ENCODE measurements at places on chromosomes 4 and X.

DNA sequence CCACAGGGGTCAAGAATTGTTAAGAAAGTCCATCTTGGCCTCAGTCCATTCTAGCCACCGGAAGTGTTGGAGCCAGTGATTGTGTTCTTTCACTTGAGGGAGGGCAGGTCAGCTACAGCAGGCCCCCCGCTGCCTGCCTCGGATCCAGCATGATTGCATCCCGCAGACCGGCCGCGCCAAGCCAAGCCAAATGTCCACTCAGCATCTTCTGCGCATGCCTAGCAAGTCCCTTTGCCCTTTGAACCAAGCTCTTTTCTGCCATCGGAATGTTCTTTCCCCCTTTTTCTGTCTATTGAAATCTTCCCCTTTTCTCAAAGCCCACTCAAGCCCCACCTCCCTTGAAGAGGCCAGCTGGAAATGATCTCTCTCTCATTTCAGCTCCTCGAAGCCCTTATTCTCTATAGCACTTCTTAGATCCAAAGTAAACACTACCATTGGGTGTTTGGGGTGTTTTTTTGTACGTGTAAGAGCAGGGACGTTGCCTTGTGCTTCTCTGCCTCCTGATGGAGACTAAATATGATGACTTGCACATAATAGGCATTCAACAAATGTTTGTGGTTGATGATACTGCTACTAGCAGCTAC is 147.8 kb upstream of the BCOR start:
- no peak for DNase-seq

DNA sequence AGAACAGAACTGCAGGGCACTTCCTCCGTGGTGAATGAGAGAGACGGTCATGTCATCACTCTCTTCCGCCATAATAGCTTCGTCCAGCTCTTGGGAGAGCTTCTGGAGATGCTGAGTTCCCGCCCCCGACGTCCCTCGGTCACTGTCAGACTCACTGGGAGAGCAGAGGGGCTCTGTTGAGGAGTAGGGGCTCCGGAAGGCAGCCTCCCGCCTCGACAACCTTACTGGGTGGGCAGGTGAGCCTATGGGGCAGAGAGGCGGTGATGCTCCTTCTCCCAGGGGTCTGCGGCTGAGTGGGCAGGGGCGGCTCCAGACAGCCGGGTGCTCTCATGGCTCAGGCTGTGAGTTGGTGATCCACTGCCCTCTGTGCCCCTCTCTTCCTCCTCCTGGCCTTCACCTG is 25.8 kb upstream of the ARHGEF38 start:
- no peak for DNase-seq

- no peak for DNase-seq
Measured at GRCh38 chrX:17567187-17567586, 170.1 kb upstream of the SCML1 start.

GRCh38 chrX:50579955-50580354 is 109.3 kb upstream of the DGKK start:
- DNase-seq: peak; percentile 55

GRCh38 chr4:2186133-2186864 is 55.6 kb downstream of the HAUS3 start:
- no peak for DNase-seq

- peak; percentile 74 for DNase-seq
Measured at GRCh38 chr4:142846729-142847596, 862 bp upstream of the INPP4B start.

GRCh38 chr4:185127021-185127925 is 15.8 kb upstream of the SLC25A4 start:
- no peak for DNase-seq

DNA sequence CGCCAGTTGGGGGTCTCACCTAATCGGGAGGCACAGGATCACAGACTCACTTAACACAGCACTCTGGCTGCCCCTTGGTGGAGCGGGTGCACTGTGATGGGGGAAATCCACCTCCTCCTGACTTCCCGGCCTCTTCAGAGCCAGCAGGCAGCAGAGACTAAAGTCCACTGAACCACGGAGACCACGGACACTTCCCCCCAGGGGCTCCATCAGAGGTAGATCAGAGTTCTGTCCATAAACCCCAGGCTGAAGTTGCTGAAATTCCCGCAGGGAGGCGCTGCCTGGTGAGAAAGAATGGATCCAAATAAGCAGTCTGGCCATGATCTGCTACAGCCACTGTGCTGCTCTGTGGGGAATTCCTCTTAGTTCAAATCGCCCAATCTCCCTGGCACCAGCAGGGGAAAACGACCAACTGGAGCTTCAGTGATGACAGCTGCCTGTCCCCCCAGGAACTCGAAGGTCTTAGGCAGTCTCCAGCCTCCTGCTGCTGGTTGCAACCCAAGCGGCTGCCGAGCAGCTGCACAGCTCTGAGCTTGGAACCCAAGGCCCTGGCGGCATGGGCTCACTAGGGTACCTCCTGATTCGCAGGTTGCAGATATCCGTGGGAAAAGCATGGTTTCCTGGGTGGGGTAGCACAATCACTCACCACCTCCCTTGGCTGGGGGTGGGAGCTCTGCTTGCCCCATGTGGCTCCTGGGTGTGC is 106.9 kb upstream of the DCAF12L2 start:
- no peak for DNase-seq

DNA sequence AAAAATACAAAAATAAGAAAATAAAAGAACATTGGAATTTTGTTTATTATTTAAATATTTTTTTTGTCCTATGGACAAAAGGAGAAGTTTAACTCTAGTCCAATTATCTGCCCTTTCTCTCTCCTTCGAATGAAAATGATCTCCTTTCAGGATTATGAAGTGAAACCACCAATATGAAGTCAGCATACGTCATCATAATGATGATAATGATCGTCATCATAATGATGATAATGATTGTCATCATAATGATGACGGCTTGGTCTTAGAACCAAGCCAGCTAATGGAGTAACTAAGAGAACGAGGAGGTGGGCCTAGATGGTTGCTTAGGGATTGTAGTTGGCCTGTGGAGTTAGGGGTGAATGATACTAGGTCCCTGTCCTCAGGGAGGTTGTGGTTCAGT is 21.9 kb upstream of the LINC00632 start:
- DNase-seq: no peak

DNA sequence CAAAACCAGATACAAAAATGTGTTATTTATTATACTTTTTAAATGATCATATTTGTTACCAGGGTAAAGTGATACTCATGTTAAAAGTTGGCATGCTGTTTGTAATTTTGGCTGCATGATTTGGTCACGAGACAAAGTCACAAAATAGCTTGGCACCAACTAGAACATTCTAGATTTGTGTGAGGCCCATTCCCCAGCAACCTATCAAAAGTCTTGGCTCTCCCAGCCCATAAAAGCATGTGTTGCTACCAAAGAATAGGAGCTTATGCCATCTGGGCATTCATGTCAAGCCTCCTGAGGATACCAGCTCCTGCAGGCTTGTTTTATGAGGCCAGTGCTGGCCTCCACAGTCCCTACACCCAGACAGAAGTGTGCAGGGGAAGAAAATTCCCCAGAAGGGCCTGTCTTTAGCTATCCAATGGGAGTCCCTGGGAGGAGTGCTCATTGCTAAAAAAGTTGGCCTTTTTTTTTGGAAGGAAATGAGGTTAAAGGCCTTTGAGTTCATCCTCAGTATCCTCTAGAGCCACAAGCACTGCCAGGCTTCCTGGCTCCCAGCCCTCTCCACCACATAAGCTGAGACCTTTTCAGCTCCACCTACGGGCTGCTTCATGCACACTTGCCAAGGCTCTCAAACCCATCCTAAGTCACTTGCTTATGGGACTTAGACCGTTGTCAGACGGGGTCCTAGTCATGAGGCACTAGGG is 211.9 kb upstream of the EOLA2 start:
- no peak for DNase-seq

- peak; percentile 1 for DNase-seq
Measured at GRCh38 chr4:177509226-177509745, 67.0 kb upstream of the AGA start.

DNA sequence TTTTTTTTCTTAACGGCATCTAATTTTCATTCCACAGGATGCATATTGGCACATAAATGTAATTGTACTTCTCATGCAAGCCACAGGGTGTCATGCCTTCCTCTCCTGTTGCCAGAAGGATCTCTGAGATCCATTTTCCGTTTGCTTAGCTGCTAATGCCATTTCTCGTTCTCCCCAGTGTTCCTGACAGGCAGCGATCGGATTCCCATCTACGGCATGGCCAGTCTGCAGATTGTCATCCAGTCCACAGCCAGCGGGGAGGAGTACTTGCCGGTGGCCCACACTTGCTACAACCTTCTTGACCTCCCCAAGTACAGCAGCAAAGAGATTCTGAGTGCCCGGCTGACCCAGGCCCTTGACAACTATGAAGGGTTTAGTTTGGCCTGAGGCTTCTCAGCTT is 8.9 kb upstream of the NAP1L5 start:
- DNase-seq: no peak

- DNase-seq: no peak
Measured at GRCh38 chrX:155046129-155046810, 19.6 kb downstream of the FUNDC2 start.

DNA sequence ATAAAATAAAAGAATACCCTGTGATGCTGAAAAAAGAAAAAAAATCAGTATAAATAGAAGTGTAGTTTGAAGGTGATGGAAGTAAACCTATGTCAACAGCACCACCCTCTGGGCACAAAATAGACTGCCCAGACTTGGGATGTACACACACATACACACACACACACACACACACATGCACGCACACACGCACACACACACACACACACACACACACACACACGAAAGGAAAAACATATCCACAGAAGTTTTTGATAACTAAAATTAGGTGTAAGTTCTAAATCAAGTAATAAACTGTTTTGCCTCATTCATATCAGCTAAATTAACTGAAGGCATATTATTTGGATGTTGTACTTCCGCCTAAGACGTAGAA is 40.5 kb downstream of the ANXA5 start:
- DNase-seq: peak; percentile 36

DNA sequence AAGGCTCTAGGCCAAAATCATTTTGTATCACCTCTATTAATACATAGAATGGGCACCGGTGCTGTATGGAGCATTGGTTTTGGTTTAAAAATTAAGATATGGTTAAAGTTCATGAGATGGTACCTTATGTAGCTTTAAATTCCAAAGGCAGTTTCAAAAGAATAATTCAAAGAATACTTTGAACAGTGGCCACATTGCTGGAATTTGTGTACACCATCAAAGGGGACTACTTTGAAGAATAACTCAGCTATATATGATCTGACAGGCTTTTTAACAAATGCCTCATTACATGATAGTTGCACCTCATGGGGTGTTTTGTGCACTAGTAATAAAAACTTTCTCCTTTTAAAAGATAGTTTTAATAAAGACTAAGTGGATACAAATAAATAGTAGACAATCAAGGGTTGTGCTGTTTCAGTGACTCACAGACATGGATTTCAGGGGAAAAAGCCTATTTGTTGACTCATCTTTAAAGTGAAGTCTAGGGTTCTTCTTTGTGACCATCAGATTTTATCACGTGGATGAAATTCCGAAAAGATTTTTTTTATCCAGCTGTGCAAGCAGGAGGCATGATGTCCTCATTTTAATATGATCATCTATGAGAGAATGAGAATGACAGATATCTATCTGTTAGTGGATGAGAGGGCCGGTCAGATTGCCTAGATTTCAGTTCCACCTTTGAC is 12.8 kb downstream of the MTM1 start:
- DNase-seq: no peak

DNA sequence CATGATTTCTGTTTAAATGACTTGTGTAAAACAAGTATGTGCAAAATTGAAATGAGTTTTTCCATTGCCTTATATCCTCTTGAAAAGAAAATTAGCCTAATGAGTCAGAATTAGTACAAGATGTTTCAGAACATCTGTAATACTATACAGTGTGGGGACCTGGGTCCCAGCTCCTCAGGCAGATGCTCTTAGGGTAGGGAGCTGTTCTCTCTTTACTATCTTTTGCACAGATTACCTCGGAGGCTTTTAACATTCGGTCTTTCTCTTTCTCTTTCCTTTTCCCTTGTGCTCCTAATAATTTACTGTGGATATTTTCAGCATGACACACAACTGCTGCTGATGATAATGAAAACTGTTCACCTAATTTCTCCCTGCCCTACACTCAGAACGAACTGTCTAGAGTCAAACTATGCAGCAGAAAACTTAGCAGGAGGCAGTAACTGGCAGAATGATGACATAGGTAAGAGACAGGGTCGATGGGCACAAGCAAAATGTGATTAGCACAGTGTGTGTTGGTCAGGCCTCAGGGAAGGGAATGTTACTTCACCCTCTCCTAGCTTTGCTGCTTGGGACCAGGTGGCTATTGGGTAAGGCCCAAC is 455.3 kb downstream of the PDHA2 start:
- DNase-seq: no peak

- DNase-seq: no peak
Measured at GRCh38 chr4:89356086-89356485, 48.5 kb upstream of the GPRIN3 start.

DNA sequence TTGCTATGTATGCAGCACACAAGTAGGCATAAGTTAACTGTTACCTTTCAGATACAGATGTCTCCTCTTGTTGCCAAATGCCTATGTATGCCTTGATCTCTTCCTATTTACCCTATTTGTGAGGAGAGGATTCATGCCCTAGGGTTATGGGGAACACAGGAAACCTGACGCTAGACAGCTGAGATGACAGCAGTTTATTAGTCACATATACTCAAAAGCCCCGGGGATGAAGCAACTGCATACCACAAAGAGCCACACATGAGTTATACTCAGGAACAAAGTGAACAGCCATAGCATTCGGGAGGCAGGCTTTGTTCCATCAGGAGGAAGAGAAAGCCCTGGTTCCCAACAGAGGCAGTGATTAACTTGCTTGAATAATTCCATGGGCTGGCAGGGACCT is 1011.7 kb upstream of the PCDH7 start:
- no peak for DNase-seq

- no peak for DNase-seq
Measured at GRCh38 chr4:160563552-160564282, 1460.8 kb downstream of the RAPGEF2 start.

- no peak for DNase-seq
Measured at GRCh38 chr4:86319390-86319789, 40.5 kb downstream of the MAPK10 start.

DNA sequence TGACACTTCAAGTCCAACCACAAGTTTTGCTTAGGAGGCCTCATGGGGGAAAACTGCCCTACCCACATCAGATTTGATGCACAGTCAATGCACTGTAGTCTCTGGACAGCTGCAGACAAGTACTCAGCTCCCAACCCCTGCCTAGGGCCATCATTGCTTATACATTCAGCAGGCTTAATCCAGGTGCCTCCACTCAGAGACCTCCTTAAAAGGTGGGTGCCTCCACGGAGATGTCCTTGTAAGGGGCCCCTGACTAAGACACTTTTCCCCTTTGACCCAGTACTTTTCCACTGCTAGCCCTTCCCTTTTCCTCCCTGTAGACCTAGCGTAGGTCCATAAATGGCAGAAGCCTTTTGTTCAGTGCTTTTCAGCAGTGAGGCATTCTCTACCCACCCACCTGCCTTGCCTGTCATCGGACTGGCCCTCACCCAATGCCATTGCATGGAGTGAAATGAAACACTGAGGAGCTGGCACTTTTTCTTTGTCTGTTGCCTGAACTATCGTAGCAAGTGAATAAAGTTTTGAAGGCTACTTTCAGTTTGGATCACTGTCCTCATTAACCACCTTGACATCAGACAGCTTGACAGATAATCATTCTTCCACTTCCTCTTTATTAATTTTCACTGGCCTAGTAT is 23.8 kb upstream of the PLK4 start:
- no peak for DNase-seq

- DNase-seq: peak; percentile 57
Measured at GRCh38 chrX:56733459-56734046, 4.5 kb downstream of the NBDY start.

GRCh38 chrX:9308426-9308825 is 156.4 kb upstream of the TBL1X start:
- no peak for DNase-seq

Data from activated CD4-positive, alpha-beta T cell treated with anti-CD3 and anti-CD28 coated beads, Interleukin-2, amount 50 U/mL, for 16 hours (primary cell).